ENCODE measurements at places on chromosomes 16 and 17.
A peak's percentile ranks its signal among the peaks of the same experiment; 100 is the strongest.

- no peak for DNase-seq
Measured at GRCh38 chr16:77881355-77882030, 93.1 kb downstream of the VAT1L start.

- DNase-seq: peak; percentile 90
Measured at GRCh38 chr17:4161192-4161966, 18.4 kb downstream of the CYB5D2 start.

- peak; percentile 56 for DNase-seq
Measured at GRCh38 chr17:18258356-18259038, at the start of gene FLII. TSS of gene FLII (minus strand) at chr17:18258738. CDS start at chr17:18258690, 48 bp downstream.

GRCh38 chr16:24988129-24988518, 27.0 kb downstream of the ARHGAP17 start:
- no peak for DNase-seq

DNA sequence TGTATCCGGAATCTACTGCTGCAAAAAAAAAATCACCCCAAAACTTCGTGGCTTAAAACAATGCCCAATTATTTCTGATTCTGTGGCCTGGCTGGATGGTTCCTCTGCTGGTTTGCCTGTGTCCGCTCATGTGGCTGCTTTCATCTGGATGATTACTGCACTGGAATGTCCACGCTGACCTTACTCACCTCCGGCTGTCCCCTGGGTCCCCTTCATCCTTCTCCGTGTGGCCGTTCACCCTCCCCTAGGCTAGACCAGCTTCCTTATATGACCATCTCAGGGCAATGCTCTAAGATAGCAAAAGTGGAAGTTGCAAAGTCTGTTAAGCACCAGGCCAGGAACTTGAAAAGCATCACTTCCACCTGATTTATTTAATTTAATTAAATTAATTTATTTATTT, 31.4 kb upstream of the SPNS2 start:
- no peak for DNase-seq
